ENCODE measurements at places on chromosomes 2 and 18. TPM values are rescaled to one million over a fixed set of nuclear protein-coding genes. Genes with fewer than 3 reads are reported as not detected.

DNA sequence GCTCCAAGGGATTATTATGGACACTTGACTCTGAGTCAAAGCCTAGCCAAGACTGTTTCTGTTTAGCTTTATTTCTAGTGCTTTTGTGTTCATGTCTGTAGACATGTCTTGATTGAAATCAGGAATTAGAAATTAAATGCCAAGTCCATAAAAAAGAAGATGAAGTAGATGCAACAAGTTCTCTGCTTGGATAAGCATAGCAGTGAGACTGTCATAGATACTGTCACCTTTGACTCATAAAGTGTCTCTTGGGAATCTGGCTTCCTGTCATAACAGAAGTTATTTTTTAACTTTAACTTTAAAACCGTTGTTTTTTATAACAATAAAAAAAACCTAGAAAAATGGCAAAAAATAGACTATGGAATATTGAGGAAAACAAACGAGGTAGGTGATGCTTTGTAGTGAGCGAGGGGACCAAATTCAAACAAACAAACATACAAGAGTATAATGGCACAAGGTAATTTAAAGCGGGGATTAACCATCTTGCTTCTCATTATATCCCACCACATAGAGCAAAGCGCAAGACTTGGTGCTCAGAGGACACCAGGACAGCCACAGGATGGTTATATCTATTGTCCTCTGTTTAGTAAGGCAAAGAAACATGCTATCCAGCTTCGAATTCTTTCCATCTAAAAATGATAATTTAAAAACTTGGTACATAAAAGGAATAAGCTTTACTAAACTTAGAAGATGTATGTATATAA, 64.6 kb downstream of the CD226 start:
- DNase-seq = no peak

GRCh38 chr2:23760736-23761135, 166.2 kb downstream of the ATAD2B start:
- DNase-seq = peak; percentile 9

GRCh38 chr2:25251422-25252273, 83.3 kb upstream of the POMC start:
- DNase-seq = peak; percentile 50

- DNase-seq = no peak
These were observed 84.6 kb upstream of the MAP3K20 start for GRCh38 chr2:172991031-172991430.

- DNase-seq = peak; percentile 18
These were observed 570 bp downstream of the SCRN3 start for GRCh38 chr2:174395969-174396630.

DNA sequence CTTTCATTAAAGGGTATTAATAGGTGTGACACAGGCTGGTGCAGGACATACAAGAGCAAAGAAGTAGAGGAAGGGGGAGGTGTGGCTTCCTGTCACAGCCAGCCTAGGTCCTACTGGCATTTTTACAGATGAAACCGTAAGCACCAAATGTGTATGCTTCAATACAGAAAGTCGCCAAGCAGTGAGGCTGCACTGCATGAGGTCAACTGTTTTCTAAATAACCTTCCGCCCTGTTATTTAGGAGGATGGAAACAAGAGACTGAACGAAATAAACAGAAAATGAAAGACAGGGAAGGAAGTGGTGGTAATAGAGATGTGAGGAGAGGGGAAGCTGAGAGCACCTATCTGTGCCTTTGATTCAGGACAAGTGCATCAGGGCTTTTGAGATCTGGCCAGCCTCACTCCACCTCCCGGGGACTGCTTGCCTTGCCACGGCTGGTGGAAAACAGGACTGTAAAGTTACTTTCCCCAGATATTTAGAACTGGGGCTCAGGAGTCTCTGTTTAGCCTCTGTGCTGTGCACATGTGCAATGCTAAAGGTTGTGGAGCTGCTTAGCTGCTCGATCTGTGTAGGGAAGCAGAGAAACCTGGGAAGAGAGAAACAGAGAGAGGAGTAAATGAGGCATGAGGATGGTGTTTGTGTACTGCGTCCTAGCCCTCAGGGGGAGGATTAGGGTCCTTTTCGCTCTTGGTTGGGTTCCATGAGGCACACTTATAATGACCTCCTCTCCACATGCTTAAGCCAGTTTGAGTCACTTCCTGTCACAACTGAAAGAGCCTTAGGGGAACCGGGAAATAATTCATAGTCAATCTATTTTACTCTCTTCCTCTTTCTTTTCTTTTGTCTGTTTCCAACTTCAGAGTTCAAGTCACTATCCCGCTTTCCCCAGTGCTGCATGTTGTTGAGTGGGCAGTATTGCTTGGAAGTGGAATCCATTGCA, 62.3 kb upstream of the BOD1L2 start:
- no peak for DNase-seq

- no peak for DNase-seq
These were observed 14.3 kb upstream of the ODC1 start for GRCh38 chr2:10462178-10463083.

DNA sequence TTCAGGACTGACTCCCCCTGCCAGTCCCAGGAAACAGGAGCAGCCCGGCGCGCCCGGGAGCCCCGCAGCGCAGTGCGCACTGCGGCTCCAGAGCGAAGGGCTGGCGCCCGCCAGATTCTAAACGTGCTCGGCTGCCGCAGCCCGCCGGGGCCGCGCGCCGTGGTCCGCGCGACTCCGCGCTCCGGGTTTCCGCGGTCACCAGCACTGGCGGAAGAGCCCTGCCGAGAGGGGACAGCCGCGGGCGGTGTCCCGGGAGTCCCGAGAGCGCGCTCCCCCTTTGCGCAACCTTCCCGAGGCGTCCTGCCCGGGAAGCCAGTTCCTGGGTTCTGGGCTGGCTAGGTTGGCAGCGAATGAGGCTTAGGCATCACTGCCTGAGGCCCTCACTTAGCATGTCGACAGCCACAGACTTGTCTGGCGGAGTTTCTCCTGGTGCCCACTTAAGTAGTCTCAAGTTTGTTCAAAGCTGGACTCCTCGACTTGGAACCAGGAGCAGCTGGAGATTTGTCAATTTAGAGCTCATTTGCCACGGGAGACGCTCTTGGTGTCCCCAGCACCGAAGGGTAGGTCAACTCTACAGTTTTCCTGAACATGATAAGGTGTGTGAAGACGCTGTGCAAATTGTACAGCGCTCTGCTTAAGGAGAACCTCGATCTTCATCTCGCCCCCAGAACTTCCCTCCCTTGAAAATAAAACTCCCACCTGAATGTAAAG, 1.5 kb upstream of the VSNL1 start:
- peak; percentile 74 for DNase-seq

- no peak for DNase-seq
These were observed 19.9 kb downstream of the RNF144A start for GRCh38 chr2:6937157-6937556.

- no peak for DNase-seq
These were observed 15.5 kb downstream of the SH3BP4 start for GRCh38 chr2:234967201-234967869.

DNA sequence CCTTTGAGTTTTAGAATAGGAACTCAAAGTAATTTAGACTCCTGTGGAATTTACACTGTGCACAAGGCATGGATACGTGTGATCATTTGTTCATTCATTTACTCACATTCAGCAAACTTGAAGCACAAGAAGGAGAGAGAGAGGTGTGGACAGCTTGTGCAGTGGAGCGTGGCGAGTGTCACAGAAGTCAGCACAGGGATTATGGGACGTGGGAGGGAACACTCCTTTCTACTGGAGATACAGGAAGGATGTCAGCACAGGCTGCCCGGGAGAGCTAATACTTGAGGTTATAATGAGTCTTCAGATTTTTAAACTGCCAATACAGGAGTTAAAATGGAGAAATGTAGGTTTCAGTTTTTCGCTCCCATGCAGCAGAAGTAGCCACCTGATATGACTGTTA, 7.0 kb downstream of the FAM228A start:
- DNase-seq = peak; percentile 11

DNA sequence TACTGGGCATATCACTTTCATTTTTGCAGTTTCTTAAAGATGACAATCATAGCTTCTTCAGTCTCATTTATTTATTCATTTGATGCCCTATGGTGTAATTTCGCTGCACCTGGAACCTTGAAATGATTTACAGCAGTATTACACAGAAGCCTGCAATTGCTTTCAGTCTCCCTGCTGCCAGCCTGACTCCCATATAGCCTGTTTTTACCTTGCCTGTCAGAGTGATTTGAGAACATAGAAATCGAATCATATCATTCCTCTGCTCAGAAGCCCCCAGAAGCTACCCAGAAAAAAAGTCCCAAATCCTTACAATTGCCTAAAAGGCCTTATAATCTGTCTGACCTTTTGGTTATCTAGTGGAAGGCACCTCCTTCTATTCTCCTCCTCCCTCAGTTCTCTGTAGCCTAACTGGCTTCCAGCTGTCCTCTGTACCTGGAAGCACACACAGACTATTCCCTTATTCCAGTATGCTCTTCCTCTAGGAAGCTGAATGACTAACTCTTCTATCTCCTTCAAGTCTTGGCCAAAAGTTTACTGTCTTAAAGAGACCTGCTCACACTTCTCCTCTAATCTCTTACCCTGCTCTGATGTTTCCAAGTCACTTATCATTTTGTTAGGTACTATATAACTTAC, 12.6 kb downstream of the SCN3A start:
- no peak for DNase-seq

- DNase-seq = no peak
These were observed 159.2 kb downstream of the INHBB start for GRCh38 chr2:120504936-120505705.

MARCHF4 gene
- 0.22 TPM for polyA plus RNA-seq

GDF7 gene
- 3.2 TPM for polyA plus RNA-seq

MALL gene
- 14.3 TPM for polyA plus RNA-seq

C2orf66 gene
- polyA plus RNA-seq = 0.65 TPM

VSNL1 gene
- 5.6 TPM for polyA plus RNA-seq

STAMBP gene
- polyA plus RNA-seq = 60.9 TPM

SCN3A gene
- polyA plus RNA-seq = 0.64 TPM

MAP3K19 gene
- polyA plus RNA-seq = 0.35 TPM

SLC25A52 gene
- 1.3 TPM for polyA plus RNA-seq
